HEK293T (cell line): ENCODE measurements at places on chromosomes 3 and 15.

GRCh38 chr15:37203050-37203449 is 102.7 kb upstream of the MEIS2 start:
- no peak for DNase-seq

GRCh38 chr3:53132347-53132746 is 2.1 kb upstream of the RFT1 start:
- no peak for DNase-seq

GRCh38 chr3:161221806-161222600 is 892 bp downstream of the NMD3 start:
- DNase-seq: peak; percentile 17

- no peak for DNase-seq
These were observed 65.7 kb upstream of the DGKG start for GRCh38 chr3:186427627-186428281.

- DNase-seq: no peak
These were observed 427.0 kb upstream of the RARB start for GRCh38 chr3:25000971-25001591.

GRCh38 chr3:144875211-144875610 is 903.6 kb downstream of the DIPK2A start:
- no peak for DNase-seq

DNA sequence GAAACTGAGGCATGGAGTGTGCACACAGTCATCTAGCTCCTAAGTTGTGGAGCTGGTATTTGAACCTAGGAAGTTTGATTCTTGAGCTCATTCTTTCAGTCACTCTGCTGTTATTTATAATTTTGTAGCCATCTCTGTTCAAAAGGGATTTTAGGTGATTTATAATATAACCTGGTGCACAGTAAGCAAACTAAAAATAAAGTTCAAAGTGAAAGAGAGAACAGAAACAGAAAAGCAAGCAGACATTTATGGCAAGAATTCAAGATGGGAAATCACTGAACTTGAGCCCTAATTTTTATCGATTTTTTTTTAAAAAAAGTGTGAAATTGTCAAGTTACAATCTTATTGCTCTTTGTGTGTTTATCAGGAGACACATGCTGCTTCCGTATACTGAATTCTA is 71.4 kb upstream of the SLC7A14 start:
- DNase-seq: no peak

- DNase-seq: no peak
These were observed 30.3 kb upstream of the SETD2 start for GRCh38 chr3:47193871-47194859.

DNA sequence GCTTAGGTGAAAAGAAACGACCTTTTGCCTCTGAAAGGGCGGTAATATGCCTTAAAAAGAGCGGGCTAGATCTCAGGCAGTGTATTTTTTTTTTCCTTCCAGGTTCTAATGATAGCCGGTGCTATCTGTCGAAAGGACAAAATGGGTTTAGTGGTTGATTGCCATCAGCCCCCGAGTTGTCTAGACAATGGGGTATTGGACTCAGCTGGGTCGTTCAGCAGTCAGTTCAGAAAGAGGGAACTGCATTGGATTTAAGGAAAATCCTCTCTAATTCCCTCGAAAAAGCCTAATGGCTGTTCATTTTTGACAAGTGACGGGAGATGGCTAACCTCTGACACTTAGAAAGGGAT is 728 bp downstream of the EIF2B5 start:
- DNase-seq: no peak

- no peak for DNase-seq
These were observed 93.3 kb downstream of the TRIM42 start for GRCh38 chr3:140770977-140771667.

- no peak for DNase-seq
These were observed 3.3 kb upstream of the WNT5A start for GRCh38 chr3:55490276-55490913.

- no peak for DNase-seq
These were observed 92.7 kb upstream of the BLM start for GRCh38 chr15:90624278-90624981.

DNA sequence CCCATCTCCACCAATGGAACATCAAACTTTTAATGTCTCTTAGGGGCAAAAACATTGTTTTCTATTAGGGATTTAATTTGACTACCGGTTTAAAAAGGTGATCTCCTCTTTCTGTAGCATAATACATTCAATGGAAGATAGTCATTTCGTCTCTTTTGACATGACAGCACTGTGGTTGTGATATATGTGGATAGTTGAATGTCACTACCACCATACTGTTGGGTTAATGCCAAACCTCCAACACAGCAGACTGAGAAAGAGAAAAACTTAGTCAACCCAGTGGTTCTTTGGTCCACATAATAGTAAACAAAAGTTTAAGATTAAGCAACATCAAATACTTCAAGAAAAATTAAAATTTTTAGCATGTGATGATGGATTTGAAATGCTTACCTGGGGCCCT is 530.4 kb downstream of the AGBL1 start:
- no peak for DNase-seq

DNA sequence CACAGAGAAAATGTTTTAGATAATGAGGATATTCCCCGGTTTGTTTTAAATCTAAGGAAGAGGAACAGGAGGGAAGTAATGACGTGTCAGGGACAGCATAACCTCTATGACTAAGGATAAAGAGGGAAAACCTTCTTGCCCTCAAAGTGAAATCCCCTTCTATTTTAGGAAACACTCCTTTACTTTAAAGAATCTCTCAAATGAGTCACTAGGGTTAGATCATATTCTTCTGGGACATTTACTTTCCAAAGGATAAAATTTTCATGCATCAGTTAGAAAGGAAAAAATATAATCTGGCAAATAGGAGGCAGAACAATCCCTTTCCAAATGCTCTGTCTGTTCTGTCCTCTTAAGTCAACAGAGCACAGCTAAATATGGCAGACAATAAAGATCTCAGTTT is 43.2 kb upstream of the UBE2E2 start:
- no peak for DNase-seq

GRCh38 chr3:131728898-131729642 is 226.3 kb upstream of the MRPL3 start:
- DNase-seq: no peak

- DNase-seq: peak; percentile 20
These were observed 53.7 kb downstream of the BDH1 start for GRCh38 chr3:197501879-197502620.

GRCh38 chr15:70768257-70768883 is 5.0 kb upstream of the UACA start:
- no peak for DNase-seq

DNA sequence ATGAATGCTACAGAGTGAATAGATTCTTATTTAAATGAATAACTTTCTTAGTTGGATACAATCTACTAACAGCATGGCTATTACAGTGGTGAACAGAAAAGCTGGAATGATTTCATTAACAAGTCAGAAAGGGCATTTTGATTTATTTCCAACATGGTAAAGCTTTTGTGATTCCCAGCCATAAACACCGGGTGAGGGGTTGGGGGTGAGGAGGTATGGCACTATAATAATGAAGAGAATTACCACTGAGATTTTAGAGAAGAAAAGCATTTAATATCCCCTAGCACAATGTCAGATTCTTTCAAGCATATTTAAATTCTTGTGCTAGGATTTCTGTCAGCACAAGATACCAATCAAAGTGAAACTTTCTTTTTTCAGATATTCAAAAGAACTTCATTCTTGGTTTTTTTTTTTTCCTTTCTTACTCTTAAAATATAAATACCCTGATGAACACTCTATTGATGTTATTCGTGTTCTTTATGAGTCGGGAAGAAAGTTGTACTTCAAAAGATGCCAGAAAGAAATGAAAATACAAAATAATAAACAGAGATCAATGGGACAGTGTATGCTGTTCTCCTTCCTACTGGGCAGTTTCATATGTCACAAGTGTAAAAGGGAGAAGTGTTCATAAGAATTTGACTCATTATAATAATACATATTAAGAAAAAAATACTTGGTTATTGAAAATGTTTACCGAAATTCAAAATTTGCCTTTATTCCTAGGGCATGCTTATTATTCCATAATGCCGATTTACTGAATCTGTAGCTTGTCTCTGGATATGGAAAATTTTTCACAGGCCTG is 522.8 kb downstream of the CADM2 start:
- DNase-seq: no peak

- no peak for DNase-seq
These were observed 31.0 kb downstream of the TRIM42 start for GRCh38 chr3:140708815-140709214.

DNA sequence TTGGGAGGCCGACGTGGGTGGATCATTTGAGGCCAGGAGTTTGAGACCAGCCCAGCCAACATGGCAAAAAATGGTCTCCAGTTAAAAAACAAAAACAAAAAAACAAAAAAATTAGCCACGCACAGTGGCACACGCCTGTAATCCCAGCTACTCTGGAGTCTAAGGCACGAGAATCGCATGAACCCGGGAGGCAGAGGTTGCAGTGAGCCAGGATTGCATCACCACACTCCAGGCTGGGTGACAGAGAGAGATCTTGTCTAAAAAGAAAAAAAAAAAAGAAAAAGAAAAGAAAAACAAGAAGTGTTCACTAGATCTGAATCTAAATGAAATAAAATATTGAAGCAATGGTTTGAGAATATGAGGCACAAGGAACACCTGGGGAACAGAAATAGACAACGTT is 36.7 kb downstream of the SLC9A9 start:
- no peak for DNase-seq

DNA sequence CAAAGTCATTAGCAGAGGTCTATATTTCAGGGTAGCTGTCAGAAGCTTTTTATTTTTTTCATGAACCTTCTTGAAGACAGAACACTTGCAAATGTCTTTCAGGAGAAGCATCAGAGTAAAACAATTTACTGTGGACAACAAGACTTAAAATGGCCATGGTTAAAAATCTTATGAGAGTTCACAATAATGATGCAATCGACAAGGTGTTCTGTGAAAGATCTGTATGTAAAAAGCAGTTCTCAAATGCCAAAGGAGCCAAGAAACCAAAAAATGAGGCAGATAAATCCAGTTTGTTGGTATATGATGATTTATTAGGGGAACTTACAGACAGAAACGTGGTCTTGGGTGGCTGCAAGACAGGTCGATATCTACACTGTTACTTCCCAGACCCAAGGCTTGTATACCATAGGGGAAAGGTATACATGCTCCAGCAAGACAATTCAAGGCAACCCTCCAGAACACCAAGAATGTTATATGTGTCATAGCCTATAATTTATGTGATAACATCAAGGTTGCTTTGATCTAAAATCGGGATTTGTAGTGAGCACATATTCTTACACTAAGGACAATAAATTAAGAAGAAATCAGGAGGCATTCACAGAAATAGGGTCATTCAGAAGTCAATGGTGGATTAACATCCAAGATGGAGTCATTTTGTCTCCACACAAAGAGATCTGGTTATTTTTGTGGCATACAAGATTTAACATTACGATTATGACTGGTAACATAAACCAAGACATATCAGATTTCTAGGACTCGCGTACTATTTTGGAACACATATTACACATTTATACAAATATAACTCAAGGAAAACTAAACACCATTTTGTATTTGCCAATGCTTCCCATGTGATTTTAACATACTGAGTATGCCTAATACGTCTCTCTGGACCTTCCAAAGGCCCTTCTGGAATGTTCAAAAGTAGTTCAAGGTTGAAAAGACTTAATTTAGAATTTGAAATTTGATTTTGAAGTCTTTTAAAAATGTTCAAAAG is 316.4 kb downstream of the THSD4 start:
- DNase-seq: no peak

DNA sequence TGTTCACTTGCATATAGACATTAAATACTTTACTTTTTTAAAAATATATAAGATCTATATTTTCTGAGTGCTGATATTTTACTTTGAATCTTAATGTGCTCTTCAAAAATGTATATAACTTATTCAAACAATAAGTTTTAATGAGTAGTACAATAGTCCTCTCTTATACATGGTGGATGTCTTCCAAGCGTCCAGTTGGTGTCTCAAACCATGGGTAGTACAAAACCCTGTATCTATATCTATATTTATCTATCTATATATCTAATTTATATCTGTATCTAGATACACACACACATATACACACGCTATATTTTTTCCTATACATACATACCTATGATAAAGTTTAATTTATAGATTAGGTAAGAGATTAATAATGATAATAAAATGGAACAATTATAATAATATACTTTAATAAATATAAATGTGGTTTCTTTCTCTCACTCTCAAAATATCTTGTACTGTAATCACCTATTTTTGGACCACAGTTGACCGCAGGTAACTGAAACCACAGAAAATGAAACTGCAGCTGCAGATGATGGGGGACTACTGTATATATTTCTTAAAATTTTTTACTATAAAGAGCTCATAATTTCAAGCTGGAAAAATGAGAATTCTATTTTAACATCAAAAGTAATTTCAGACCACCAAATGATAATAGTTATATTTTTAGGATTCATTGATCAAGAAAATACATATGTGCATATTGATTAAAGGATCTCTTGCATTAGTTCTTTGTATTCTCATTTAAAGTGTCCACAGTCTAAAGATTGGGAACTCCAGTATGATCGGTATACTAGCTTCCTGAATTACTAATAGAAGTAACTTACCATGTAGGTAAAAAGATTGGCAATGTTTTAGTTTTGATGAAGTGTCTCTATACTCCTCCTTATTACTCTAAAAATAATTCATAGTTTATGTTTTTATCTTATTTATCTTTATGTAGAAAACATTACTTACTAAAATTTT is 215.1 kb upstream of the MLF1 start:
- no peak for DNase-seq

DNA sequence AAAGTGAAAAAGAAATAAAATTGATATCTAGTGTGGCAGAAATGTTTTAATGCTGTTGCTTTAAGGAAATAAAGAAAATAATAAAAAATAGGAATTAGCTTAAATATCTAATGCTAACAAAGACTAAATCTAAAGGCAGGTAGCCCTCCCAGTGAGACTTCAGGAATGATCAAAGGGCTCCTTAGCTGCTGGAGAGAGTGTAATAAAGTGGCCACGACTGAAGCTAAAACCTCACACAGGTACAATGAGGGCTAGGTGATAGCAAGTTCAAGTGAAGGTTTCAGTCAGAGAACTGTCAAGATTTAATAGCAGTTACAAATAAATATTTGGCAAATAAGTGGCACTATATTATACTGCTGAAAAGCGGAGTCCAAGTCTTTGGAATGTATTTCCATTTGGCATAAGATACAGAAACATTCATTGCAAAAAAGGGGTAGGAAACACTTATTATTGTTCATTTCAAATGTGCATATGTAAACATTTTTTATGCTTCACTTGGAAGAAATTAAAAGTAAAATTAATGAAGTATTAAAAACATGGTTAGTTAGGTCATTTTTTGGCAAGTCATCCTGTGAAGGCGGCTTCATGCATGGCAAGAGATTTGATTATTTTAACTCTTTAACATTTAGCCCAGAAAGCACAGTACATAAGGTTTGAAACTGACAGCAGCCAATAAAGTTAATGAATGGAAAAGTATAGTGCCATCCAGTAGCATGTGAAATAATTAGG is 168.2 kb downstream of the ECT2 start:
- DNase-seq: no peak

- DNase-seq: no peak
These were observed 37.8 kb upstream of the UACA start for GRCh38 chr15:70801109-70801508.

DNA sequence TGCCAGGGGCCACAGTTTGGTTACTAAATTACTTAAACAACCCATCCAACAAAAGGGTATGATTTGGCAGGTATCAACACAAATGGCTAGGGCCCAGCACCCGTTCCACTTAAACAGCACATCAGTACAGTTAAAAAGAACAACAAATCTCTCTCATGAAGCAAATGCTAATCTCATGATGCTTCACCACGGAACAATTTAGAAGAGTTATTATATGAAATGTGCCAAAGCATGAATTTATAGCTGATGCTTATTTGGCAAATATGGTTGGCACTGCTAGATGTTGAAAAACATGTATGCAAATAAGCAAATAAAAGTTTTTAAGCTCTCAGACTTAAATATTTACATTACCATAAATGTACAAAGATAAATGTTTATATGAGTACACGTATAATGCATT is 2.3 kb downstream of the PEAK1 start:
- no peak for DNase-seq
